AG09319 (cell line): ENCODE measurements at places on chromosomes 13 and 19.

GRCh38 chr13:105914291-105915036 lies 621.0 kb downstream of the EFNB2 start:
- no peak for DNase-seq

DNA sequence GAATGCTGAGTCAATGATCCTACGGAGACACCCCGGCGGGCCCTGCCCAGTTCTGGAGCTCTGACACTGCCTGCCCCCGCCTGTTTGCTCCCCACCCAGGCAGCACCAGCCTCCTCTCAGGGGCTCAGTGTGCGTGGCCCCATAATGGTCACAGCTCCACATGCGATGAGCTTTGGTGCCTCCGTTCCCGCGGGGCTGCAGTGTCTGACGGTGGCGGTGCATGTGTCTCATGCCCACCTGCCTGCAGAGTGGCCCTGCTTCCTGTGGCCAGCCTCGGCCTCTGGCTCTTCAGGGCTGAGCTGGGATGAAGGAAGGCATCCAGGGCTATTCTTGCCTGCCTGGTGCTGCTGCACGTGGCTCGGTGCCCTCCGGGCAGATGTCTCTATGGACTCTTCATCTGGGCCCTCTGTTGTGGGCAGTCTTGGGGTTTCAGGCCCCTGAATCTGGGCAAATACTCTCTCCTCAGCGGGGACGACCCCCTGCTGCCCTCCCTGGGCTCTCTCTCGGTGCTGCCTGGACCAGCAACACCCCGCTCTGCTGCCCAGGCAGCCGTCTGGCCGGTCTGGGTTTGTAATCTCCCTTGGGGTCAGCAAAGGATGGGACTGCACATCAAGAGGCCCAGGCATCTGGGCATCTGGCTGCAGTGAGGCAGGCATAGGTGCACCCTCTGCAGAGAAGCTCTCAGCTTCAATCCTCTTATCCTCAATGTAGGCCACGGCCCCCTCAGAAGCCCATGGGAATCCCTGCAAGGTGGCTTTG lies 19.3 kb upstream of the TMEM255B start:
- DNase-seq = no peak

- no peak for DNase-seq
These were observed 577.3 kb upstream of the GPC6 start for GRCh38 chr13:92649140-92649813.

DNA sequence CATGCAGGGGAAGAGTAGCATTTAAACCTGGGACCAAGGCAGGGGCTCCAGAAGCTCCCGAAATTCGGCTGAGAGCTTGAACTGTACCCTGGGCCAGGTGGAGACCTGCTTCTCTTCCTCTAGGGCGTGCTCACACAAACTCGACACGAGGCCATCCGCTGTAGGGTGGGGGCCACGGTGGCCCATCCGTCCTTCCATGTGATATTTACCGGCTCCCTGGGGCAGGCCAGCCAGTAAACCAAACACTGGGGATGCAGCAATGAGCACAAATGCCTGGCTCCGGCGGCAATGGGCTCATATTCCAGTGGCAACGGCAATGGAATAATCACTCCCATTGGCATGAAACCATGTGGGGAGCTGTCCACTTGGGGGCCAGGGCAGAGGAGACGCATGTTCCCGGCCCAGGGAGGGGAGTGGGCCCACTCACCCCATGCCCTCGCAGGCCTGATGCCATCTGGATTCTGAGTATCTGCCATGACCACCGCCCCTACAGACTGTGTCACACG lies 10.8 kb downstream of the SH3GL1 start:
- no peak for DNase-seq

- DNase-seq = no peak
These were observed 118.2 kb upstream of the TSC22D1 start for GRCh38 chr13:44694291-44694690.

DNA sequence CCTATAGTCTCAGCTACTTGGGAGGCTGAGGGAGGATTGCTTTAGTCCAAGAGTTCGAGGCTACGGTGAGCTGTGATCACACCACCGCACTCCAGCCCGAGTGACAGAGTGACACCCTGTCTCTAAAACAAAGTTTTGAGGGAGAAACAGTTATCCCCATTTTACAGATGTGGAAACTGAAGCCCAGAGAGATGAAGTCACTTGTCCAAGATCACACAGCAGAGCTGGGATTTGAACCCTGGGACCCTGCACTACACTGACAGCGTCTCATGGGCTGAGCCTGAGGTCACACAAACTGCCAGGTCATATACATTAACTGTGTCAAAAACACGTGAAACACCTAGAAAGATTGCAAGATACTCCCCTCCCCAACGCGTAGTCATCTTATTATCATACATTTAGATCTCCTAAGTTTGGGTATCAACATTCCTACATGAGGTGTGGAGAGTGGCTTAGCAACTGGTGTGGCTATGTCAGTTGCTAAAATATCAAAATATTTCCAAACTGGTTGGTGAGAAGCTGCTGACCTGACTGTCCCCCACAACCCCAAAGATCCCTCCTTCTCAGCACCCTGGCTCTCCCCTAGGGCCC lies 8.2 kb downstream of the FCGBP start:
- DNase-seq = no peak
